Stimulated activated CD4-positive, alpha-beta T cell treated with anti-CD3 and anti-CD28 coated beads, Interleukin-1b, Interleukin-23, amount 100 ng/mL, for 1 hour (primary cell): ENCODE measurements at places on chromosomes 2 and 18.
A peak's percentile ranks its signal among the peaks of the same experiment; 100 is the strongest.

DNA sequence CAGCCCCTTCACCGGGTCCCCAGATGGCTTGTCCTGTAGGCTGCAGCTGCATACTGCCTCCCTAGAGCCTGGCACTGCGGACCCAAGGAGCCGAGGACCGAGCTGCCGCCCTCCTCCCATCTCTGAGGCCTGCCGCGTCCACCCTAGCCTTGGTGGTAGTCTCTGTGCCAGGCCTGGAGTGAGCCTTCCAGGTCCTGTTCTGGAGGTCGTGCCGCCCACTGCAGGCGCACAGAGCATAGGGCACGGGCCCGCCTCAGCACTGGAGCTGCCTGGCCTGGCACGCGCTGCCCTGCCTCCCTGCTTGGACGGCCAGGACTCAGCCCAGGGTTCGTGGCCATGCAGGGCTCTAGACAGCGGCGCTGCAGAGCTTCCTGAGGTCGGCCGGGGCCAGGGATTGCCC, 239.5 kb downstream of the DCDC2C start:
- DNase-seq, result no peak

DNA sequence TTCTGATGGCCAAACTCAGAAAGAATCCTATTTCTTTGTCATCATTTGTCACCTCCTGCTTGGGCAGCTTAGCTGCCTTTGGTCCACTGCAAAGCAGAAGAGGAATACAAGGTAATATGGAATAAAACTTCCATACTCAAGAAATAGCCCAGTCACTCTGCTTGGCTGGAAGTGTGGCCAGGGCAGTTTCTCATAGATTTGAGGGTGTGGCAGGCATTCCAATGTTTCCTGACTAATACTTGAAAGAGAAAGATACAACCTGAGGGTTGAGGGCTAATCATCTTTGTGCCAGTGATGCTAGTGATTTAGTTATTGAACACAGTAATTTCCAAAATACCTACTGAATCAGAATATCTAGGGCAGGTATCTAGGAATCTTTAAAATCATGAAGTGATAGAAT, 83.1 kb downstream of the FAM161A start:
- no peak for DNase-seq

- DNase-seq, result no peak
Observed at GRCh38 chr2:158184001-158184400, 82.3 kb downstream of the UPP2 start.

DNA sequence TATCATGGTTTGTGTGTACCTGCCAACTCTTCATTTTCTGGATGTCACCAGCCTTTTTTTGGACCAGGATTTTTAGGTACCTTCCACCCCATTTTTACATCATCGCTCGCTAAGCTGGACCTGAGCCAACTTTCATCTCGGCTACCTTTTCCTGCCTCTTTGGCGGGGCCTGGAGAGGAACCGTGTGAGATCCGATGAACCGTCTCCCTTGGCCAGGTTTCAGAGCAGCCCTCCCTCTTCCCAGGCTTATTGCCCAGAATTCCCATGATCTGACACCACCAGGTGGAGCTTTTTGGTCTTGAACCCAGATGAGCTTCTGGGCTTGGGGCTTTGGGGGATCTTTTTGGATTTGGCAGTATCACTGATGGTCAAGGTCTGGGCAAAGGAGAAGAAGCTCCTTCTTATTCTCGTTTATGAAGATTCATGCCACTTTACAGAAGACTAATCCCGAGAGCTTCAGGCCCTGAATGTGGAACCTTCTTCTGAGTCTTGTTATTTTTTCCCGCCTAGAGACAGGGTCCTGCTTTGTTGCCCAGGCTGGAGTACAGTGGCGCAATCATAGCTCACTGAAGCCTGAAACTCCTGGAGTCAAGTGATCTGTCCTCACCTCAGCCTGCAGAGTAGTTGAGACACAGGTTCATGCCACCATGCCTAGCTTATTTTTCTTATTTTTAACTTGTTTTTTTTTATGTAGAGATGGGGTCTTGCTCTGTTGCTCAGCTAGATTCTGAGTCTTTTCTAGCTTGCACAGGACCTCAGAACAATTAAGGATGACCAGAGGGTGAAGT, 50.4 kb downstream of the GATA6 start:
- no peak for DNase-seq

- DNase-seq, result no peak
Observed at GRCh38 chr2:74953796-74954499, 4.5 kb upstream of the POLE4 start.

GRCh38 chr18:55069497-55069896, 110.2 kb upstream of the CCDC68 start:
- no peak for DNase-seq

- DNase-seq, result no peak
Observed at GRCh38 chr2:109349503-109350465, 220.8 kb downstream of the SH3RF3 start.

GRCh38 chr2:56534321-56534720, 350.5 kb downstream of the CCDC85A start:
- DNase-seq, result no peak

GRCh38 chr18:74456017-74456348, 1.1 kb downstream of the DIPK1C start:
- DNase-seq, result no peak

GRCh38 chr2:65350651-65351056, 81.7 kb downstream of the SPRED2 start:
- DNase-seq, result no peak

DNA sequence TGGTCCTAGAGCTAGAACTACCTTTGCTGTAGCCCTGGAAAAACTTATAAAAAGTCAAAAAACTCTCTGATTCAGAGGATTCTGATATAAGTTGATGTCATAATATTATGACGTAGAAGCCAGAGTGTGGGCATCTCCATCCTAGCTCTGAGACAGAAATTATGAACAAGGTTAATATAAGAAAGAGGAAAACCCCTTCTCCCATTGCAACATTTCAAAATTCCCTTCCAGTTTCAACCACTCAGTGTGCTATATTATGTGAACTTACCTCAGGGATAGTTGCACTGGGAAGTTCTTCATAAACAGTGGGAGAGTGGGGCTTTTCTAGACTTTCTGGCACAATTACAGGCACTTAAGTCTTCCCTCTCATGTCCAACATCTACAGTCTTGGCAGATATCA, 171.6 kb downstream of the PIK3C3 start:
- no peak for DNase-seq

DNA sequence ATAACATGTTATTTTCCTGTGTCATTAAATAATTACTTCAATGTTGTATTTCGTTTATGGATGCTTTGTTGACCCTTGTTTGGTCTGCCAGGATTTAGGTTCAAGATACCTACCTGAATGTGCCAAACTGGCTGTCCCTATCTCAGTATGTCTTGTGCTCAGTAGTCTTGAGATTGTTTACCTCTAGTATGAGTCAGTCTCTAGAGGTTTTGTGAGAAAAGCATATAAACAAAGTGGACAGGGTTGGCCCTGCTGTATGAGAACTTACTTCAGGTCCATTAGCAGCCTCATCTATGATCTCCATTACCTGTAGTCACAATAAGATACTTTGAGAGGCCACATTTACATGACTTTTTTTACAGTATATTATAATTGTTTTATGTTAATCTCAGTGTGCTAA, 17.8 kb downstream of the DDX18 start:
- no peak for DNase-seq

DNA sequence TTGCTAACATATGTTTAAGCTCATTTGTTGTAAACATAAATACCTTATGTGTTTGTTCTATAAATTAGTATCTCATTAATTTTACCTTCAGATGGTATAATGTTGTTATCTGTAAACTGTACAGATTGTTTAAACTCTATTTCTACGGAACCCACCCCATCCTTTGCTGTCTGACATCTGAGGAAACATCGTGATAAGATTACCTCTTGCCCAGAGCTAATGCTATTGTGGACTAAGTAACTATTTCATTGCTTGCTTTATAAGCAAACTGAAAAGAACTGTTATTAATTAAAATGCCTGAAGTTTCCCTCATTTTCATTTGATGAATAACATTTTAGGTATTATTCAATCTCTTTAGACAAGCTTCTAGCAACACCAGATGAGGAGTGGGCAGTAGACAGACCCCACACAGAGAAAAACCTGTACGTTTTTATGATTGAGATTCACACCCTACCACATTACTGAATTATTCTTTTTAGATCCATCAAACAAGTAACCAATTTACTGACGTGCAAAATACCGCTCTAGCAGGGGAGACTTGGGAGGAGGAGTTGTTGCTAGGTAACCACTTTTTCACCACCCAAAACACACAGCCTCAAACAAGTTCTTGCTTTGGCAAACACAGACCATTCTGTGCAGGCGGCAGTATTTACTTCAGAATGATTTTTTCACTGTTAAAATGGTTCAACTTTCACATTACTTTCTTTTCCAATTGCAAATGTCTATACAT, 1.9 kb upstream of the SYT4 start:
- no peak for DNase-seq

DNA sequence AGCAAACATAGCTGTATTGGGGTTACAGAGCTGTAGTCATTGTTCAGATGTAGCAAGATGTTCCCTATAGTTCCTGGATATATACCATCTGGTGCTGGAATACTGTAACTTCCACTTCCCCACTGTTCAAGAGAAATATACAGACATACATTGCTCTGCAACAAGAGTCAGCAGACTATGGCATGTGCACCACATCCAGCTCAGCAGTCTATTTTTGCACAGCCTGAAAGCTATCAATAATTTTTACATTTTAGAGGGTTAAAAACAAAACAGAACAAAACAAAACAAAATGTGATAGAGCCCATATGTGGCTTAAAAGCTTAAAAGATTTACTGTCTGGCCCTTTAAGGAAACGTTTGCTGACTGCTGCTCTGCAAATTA, 31.8 kb upstream of the VIT start:
- no peak for DNase-seq

DNA sequence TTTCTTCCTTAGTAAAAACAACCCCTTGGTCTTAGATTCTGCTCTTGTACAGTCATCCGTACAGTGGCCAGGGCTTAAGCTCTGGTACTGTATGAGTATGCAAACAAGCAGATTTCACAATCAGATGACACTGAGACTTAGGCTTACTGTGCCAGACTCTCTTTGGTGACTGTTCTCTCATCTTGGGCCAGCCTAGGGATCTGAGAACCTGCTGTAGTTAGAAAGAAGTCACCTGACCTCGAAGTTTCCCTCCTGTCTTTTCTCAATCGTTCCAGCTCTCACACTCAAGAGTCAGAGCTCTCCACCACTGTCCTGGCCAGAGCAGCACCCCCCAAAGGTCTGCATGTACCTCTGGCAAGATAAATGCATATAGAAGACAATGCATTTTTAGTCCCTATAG, 63.2 kb downstream of the ZEB2 start:
- DNase-seq, result no peak

DNA sequence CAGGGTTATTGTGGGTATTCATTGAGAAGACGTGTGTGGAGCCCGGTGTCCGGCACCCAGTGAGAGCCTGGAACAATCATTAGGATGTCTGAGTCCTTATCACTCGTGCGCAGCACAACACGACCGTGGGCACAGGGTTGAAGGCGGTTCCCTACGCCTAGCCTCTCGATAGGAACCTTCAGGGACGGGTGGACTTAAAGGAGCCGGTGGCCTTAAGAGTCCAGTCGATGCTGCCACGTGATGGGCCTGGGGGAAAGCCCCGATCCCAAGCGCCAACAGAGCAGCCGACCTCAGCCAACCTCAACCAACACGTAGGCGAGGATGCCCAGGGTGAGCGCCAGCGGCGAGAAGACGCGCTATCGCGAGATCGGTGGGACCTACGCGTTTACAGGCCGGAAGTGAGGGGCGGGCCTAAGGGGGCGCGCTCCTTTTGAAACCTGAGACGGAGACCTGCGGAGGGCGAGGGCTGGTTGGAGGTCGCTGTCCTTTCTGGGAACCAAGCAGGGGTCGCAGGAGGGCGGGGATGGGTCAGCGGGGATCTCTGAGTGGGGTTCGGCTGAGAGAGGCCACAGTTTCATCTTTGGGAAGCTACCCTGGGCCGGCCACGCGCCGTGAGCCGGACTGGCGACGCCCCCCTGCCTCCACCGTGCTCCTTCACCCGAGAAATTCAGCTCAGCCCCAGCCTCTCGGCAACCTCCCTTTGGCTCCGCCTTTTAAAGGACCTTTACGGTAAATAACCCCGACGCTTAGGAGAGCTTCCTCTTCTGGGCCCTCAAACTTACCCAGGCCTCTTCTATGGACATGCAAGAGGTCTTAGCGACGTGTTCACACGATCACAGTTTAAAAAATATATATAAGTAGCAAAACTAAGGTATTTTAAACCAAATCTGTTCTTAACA, 28.3 kb downstream of the WNT10A start:
- DNase-seq, result peak; percentile 82
